ENCODE measurements at places on chromosomes 13 and 19.

- DNase-seq: peak; percentile 49
Measured at GRCh38 chr19:34145741-34146202, 26.5 kb upstream of the LSM14A start.

DNA sequence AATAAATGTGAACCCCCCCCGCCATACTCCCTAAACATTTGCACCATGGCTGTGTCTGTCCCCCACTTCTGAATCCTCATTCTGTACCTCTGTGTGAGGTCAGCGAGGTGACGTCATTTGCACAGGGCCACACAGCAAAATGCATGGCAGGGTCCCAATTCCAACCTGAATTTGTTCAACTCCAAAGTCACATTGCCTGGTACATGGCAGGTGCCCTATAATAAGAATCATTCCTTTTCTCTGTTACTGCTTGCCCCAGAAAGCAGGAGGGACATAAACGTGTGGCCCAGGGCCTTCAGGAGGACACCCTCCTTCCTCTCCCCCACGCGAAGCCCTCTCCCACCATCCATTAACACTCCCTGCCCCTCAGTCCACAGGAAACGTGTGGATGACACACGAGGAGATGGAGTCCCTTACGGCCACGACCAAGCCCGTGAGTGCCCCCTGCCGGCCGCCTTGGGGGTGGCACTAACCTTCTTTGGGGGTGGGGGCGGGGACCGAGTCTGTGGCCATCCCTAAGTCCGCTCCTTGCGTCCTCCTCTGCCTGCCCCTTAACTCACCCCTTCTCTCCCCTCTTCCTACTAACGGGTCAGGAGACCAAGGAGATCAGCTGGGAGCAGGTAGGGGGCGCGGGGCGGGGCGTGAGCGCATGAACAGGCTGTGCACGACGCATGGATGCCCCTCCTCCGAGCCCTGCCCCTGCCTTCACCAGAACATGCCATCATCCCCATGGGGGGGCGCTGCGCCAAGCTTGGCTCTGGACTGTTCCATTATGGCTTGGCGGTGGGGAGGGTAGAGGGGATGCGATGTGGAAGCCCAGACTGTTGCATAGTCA, 9.4 kb downstream of the HRC start:
- DNase-seq: no peak

DNA sequence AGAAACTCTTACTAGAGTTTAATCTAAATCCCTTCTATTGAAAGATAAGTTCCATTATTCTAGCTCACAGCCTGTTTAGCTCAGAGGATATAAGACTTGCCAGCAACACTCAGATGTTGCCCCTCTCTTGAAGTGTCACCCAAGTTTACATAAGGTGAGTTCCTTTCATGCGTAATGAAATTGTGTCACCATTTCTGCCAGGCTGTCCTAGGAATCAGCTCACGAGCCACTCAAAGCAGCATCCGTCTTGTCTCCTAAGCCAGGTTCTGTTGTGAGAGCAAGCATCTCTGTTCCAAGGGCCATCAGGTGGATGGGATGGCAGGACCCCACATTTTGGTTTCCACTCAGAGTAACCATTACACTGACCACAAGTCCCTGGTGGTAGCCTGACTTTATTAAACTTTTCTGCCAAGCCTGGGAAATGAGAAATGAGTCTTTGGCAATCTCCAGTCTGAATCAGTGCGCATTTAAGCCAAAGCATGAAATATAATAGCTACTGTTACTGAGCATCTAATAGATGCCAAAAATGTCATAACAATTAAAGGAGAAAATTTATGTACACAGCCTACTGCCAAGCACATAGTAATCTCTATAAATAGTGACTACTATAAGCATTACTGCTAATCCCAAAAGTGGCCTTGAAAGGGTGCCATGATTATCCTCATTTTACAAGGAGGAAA, 179.6 kb upstream of the MIR17HG start:
- no peak for DNase-seq

- no peak for DNase-seq
Measured at GRCh38 chr19:38745316-38745715, 1.0 kb upstream of the CAPN12 start.

- no peak for DNase-seq
Measured at GRCh38 chr19:3365836-3366752, at the start of gene NFIC. Gene NFIC, plus strand, starts transcription at chr19:3366583. Its CDS starts 54 bp downstream, at chr19:3366637.

DNA sequence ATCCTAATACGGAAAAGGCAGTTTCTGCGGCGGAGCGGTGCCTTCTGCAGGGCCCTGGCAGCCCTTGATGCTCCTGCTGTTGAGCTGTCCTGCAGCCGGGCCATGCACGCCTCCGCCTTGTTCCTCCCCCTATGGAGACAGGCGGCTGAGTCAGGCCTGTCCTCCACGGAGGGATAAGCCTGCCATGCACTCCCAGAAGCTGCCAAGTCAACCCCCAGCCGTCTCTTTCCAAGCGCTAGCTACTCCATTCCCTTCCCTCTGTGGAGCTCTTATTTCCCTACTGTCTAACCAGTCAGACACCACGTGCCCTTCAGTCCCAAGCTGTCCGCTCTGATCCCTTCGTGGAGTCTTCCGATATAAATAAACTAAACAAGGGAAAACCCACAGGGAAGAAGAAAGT, 197.0 kb downstream of the COL4A1 start:
- no peak for DNase-seq

DNA sequence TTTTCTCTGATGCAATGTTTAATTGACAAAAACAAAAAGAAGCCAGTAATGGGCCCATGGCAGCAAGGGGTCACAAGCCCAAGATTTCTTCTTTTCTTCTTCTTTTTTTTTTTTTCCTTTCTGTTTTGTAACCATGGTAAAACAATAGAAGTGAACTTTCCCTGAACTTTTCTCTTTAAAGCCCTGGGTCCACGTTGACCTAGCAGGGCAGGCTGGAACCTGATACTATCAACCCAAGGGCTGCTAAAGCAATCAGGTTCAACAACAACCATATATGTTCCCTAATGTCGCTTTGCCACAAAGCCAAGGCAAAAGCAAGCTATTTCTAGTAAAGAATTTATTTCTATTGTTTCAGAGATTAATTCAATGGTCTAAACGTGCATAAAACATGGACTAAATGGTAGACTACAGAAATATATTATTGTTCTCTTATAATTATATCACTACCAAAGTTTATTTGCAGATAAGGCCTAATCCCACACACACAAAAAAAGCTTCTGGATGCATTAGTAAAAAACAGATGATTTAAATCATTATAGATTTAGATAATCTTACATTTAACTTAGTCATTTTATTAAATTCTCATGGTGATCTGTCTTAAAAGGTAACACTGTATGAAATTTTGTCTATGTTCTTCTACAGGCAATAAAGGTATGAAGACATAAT, 153.9 kb downstream of the DACH1 start:
- peak; percentile 81 for DNase-seq

DNA sequence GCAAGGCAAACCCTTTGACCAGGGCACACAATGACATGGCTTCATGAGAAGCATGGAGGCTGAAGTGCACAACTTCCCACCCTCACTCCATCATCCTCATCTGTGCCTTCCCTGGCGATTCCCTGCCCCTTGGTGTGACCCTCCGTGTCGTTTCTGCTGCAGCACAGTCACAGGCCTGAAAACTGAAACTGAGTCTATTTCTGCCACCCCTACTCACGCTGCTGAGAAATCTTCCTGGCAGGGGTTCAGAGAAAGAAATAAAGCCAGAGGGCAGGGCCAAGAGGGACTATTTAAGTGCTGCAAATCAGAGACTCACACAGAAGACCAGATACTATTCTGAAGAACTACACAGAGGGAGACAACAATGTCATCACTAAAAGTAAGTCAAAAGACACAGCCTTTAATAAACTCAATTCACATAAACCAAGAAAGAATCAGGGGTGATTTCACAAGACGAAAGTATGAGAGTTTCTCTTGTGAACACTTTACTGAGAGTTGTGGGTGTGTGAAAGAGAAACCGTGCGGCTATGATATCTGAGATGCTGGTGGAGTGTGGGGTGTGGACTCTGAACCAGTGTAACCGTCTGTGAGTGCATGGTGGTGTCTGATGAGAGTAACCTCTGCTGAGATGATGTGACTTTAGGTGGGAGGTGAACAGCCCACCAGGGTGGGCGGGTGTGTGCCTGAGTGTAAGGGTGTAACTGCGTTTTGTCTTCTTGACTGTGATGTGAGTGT, 23.5 kb downstream of the LGALS16 start:
- no peak for DNase-seq

DNA sequence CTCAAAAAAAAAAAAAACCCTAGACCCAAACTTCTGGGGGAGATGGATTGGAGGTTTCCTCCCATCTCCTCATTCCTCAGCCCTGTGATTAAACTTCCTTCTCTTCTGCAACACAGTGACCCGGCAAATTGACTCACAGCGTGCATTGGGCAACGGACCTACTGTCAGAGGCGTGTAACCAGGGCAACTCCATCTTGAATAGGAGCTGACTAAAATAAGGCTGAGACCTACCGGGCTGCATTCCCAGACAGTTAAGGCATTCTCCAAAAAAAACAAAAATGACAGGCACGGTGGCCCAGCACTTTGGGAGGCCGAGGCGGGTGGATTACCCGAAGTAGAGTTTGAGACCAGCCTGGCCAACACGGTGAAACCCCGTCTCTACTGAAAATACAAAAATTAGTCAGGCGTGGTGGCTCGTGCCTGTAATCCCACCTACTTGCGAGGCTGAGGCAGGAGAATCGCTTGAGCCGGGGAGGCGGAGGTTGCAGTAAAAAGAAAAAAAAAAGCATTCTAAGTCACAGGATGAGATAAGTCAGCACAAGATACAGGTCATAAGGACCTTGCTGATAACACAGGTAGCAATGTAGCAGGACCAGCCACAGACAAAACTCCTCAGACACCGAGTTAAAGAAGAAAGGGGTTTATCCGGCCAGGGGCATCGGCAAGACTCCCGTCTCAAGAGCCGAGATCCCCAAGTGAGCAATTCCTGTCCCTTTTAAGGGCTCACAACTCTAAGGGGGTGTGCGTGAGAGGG, 5.4 kb upstream of the NLRP7 start:
- DNase-seq: no peak

DNA sequence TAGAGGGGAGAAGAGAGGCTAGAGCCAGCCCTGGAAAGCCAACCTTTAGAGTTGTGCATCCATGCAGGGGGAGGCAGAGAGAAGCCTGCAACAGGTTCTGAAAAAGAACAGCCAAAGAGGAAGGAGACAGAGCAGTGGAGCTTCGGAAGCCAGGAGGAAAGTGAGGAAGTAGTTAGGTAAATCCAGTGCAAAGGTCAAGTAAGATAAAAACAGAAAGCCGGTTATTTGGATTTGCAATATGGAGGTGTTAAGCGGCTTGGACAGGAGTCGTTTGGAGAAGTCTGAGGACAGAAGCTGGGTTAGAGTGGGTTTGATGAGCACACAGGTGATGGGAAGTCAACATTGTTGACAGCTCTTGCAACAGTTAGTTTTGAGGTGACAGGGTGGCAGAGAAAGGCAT, 53.5 kb upstream of the FLT1 start:
- DNase-seq: no peak

DNA sequence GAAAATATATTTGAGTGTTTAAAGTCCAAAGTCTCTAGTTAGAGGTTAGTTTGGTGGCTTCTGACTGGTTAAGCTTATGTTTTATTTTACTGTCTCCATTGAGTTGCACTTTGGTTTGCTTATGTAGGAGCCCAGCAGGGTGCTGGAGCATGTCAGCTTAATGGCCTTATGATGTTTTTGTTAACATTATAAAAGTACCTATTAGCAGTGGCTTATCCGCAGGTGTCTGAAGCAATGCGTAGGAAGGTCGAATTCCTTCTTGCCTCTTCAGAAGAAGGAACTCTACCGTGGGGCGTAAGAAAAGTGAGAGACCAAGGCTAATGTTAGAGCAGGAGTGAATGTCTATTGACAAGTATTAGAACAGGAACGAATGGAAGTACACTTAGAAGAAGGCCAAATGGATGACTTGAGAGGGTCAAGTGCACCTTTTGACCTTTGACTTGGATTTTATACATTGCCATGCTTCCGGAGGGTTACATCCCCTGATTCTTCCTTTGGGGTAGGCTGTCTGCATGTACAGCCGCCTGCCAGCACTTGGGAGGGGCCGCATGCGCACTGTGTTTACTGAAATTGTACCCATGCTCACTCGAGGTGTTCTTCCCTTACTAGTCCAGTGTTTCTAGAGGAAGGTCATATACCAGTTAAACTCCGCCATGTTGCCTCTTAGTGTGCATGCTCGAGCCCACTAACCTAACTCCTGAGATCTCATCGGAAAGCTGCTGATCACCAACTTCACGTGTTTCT, 793.9 kb upstream of the PCDH9 start:
- DNase-seq: no peak

- DNase-seq: no peak
Measured at GRCh38 chr19:19081642-19082151, 17.9 kb downstream of the SLC25A42 start.

DNA sequence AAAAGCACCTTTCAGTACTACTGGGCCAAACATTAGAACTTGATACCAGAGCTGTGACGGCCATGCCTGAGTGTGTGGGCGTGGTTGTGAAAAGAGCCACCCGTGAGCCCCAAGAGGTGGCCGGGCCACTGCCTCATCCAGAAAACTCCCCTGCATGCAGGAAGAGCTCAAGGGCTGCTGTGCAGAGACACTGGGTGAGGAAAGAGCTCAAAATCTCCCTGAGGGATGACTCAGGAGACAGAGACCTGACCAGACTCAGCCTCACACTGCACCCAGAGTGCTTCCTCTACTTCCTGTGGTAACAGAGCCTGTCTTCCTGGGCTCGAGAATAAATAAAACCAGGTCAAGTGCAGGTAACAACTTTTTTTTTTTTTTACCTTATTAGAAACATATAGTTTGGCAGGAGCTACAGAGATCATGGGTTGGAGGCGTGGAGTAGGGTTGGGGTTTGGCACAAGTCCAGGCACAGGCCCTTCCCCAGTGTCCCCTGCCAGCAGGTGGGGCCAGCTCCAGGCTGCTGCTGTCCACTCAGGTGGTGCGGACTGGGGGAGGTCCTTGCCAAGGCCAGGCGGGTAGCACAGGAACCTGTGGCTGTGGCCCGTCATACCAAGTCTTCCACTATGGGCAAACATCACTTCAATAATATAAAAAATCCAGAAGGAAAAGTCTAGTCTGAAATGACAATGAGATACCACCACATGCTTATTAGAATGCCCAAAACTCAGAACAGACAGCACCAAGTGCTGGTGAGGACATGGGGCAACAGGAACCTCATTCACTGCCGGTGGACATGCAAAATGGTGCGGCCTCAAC, 25.5 kb downstream of the ELL start:
- no peak for DNase-seq

DNA sequence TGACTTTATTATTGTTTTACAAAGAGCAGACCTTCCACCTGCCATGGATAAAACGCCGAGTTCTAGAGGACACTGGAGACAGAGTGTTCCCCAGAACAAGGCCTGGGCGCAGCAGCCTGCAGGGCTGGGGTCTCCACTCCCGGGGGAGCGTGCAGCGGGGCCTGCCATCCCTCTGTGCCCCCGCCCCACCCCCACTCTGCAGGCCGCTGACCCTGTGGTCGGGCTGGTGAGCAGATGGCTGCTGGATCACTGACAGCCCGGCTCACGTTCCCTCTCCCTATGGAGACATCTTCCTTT, 8.6 kb upstream of the PTBP1 start:
- DNase-seq: no peak

DNA sequence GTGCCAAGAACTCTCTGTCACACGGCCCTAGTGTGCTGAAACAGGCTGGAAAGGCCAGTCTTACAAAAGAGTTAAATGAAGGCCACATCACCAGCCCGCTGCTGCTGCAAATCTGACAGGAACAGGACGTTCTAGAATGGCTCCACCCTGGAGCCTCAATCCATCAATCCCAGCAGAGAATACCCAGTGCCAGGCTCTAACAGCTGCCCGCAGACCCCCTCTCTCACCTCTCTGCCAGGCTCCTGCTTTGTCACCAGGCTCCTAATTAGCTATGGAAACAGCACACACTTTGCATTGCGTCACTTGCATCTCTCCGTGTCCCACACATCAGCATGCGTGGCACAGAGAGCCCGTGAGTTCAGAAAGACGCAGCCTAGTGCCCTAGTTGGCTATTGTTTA, 314.1 kb downstream of the FOXO1 start:
- no peak for DNase-seq

All from right renal pelvis (tissue), 4 donors.